Colonic mucosa (tissue), 4 donors: ENCODE measurements at places on chromosomes 4 and X. TPM values are rescaled to one million over a fixed set of nuclear protein-coding genes. Genes with fewer than 3 reads are reported as not detected.

DNA sequence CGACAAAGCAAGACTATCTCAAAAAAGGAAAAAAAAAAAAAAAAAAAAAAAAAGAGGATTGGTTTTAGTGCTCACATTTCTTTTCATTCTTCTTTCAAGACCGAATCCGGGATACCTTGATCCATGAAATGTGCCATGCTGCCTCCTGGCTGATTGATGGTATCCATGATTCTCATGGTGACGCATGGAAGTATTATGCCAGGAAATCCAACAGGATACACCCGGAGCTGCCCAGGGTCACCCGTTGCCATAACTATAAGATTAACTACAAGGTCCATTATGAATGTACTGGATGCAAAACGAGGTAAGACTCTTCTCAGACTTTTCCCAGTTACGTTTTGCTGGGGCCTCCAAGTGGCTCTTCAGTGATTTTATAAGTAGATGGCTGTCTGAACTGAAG is 6.1 kb downstream of the CXCR3 start:
- DNase-seq = no peak

- DNase-seq = no peak
Measured at GRCh38 chr4:82287720-82288119, 86.1 kb downstream of the HNRNPD start.

- DNase-seq = no peak
Measured at GRCh38 chr4:125280892-125281403, 33.8 kb upstream of the FAT4 start.

FABP2 gene
- total RNA-seq = 36.3 TPM

GRCh38 chr4:114883641-114884040 is 229.8 kb downstream of the NDST4 start:
- no peak for DNase-seq

- DNase-seq = no peak
Measured at GRCh38 chr4:186486172-186486571, 69.2 kb downstream of the MTNR1A start.

RHOXF2B gene
- total RNA-seq = not detected
